Activated CD4-positive, alpha-beta T cell treated with anti-CD3 and anti-CD28 coated beads, Interleukin-2, Interleukin-6, amounts not matched to agents 100 ng/mL and 50 ng/mL, durations not matched to agents 16 hours and 8 hours (primary cell): ENCODE measurements at places on chromosomes 1 and 21.

GRCh38 chr1:246365708-246366107, 141.4 kb downstream of the SMYD3 start:
- DNase-seq = peak; percentile 5

DNA sequence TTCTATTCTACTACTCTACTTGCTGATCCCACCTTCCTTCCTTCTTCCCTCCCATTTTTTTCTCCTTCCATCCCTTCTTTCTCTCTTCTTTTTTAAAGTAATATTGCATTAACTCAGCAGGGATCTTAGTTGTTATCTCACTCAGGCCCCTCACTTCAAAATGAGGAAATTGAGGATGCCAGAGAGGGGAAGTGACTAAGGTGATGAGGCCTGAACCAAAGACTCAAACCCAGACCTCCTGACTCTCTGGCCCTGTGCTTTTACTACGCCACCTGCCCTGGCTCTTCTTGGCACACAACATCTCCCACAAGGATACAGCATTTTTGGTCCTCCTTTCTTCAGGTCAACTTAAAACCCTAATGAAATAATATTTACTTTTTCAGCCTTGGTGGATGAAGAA, 151.7 kb upstream of the ZNF648 start:
- DNase-seq = no peak

DNA sequence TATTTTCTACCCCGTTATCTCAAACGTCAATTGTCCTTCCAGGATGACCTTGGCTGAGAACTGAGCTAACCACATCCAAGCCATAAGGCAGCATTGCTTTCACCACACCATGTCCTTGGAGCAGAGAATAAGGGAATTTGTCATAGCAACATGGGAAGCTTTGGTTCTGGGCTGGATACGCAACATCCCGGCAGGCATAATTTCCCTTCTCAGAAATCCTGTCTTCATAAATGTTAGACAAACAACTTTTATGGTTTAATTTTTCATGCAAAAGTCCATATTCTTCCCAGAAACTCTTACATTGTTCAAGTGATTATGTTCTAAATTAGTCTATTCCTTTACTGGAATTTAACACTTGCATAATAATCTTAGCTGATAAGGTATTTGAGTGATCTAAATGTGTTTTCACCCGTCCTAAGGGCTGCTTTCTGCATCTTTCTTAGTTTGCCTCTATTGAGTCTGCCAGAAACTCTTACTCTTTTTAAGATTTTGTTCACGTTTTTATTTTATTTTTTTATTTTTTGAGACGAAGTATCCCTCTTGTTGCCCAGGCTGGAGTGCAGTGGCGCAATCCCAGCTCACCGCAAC, 51.8 kb downstream of the KCNJ15 start:
- no peak for DNase-seq

DNA sequence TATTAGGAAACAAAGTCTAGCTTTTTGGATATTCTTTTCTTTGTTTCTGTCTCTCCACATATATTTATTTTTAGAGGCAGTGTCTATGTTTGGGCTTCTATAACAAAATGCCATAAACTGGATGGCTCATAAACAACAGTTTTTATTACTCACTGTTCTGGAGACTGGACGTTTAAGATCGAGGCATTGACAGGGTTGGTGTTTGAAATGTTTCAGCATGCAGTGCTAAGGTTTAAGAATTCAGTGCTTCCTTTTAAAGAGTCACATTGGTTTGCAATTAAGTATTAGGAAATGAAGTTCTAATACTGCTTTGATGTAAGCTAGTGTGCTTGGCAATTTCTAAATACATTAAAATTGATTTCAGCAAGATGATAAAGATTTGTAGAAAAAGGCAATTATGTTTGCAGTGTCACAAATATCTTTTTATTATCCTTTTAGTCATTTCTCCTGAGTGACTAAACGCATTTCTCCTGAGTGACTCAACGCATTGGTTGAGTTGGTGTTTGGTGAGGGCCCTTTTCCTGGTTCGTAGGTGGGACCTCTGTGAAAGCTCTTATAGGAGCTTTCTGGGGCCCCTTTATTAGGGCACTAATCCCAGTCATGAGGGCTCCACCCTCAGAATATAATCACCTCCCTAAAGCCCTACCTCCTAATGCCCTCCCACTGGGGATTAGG, 317.0 kb downstream of the USP25 start:
- DNase-seq = no peak

GRCh38 chr1:64929221-64929620, 37.1 kb downstream of the JAK1 start:
- no peak for DNase-seq

- no peak for DNase-seq
Measured at GRCh38 chr1:22241250-22241649, 98.4 kb upstream of the WNT4 start.

- DNase-seq = no peak
Measured at GRCh38 chr1:101847626-101848025, 149.1 kb downstream of the OLFM3 start.

DNA sequence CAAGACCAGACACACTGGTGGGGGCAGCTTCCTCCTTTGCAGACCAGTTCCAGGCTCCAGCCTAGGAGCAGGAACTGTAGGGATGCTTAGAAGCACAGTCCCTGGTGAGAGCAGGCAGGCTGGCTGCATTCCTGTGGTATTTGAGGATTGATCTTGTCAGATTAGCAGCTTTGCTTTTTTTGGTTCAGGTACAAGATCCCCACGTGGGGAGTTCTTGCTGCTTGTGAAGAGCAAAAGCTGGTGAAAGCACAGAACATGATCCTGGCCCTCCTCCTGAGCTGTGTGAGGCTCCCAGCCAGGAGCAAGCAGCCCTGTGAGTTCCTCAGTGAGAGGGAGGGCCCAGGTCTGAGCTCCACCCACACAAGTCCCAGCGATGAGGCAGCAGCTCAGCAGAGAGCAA, 75.3 kb upstream of the ARTN start:
- DNase-seq = no peak

DNA sequence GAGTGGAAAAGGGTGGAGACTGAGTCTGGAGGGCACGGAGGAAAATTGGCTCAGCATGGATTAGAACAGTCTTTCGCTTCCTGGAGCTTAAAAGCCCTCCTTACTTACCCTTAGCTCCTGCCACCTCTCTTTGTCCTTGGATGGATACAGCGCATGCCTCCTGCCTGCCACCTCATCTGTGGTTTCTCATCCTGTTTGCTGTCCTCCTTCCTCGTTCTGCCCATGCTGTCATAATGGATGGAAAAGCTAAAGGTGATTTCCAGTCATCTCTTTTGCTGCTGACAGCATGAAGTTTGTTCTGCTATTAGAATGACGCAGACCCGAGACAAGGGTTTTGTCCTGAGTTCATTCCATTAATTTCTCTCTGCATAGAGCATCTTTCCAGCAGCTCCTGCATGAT, 425.9 kb downstream of the KIF26B start:
- no peak for DNase-seq

GRCh38 chr1:97245682-97246081, 524.1 kb downstream of the PTBP2 start:
- no peak for DNase-seq

- no peak for DNase-seq
Measured at GRCh38 chr1:78250201-78250600, 204.4 kb downstream of the GIPC2 start.

DNA sequence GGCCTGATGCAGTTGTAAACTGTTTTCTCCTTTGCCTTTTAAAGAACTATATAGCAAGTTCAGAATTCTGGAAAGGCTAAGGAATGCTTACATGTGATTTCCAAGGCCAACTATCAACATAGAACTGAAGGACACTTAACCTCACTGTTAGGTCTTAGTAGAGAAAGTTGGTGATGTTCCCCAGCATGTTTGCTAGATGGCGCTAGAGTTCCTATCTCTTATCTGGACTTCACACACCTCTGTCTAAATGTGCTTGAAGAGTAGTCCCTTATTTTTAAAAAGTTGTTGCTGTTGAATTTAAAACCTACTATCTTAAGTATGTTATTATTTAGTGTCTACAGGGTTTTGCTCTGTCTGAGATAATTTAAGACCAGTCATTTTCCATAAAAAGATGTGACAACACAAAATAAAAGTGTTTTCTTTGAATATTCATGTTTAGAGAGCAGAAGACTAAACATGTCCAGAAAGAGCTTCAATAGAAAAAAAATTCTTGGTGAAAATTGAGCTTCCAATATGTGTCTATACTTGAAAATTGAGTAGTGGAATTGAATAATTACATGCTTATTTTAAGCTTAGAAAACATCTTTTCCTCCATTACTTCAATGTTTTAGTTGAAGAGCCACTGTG, 237.3 kb downstream of the S1PR1 start:
- DNase-seq = peak; percentile 29

DNA sequence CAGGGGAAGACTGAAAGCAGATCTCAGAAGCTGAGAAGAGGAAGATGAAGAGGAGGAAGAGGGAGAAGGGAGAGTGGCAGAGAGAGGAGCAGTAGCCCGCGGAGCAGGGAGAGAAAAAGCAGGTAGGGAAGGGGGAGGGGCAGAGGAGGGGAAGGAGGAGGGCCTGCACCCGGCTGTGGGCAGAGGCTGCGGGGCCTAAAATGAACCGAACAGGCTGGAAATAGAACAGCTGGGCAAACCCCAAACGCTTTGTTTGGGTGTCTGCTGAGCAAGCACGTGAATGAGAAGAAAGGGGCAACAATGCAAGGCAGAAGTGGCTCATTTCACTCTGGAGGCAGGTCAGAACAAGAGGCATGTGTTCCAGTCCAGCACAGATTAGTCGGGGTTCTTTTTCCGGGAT, 33.5 kb downstream of the KCNC4 start:
- DNase-seq = peak; percentile 19

- DNase-seq = peak; percentile 10
Measured at GRCh38 chr1:101451888-101452287, 215.1 kb downstream of the S1PR1 start.

GRCh38 chr1:181174861-181175260, 86.4 kb downstream of the IER5 start:
- no peak for DNase-seq

- DNase-seq = no peak
Measured at GRCh38 chr1:48726557-48727215, 50.0 kb downstream of the BEND5 start.

- DNase-seq = peak; percentile 58
Measured at GRCh38 chr1:114468710-114469468, 42.1 kb downstream of the TRIM33 start.

DNA sequence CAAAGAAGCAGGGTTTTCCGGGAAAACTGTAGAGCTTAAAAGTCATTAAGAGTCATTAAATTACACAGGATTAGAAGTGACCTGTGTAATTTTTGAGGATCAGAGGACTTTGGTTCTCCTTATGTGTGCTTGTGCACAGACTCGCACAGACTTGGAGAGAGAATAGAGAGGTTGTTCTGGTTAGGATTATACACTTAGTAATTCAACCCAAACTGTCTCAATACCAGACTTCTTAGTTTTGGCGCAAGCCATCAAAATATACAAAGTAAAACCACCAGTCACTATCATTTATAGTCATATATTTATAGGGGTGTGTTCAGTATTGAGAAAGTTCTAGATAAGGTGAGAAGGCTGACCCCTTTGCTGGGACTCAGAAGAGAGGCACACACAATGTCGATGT, 112.3 kb downstream of the HLX start:
- no peak for DNase-seq

DNA sequence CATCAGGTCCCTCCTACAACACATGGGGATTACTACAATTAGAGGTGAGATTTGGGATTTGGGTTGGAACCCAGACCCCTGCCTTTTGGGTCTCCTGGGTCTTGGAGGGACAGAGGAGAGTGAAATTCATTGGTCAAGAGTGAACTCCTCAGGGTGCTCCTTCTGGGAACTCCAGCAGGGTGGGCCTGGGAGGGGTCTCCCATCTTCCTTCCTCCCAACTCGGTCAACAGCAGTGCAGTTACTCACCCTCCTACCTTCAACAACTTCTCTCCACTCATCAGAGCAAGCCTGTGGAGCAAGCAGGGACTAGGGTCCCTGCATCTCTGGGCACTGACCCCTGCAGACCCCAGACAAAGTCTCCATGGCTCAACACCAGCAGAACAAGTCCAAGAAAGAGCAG, 89.3 kb upstream of the TMPRSS2 start:
- no peak for DNase-seq

GRCh38 chr1:153567621-153568366, 2.1 kb upstream of the S100A2 start:
- DNase-seq = peak; percentile 61

GRCh38 chr1:166083887-166084286, 82.9 kb downstream of the FAM78B start:
- peak; percentile 68 for DNase-seq

GRCh38 chr21:43325036-43325435, 101.9 kb downstream of the SIK1 start:
- no peak for DNase-seq

DNA sequence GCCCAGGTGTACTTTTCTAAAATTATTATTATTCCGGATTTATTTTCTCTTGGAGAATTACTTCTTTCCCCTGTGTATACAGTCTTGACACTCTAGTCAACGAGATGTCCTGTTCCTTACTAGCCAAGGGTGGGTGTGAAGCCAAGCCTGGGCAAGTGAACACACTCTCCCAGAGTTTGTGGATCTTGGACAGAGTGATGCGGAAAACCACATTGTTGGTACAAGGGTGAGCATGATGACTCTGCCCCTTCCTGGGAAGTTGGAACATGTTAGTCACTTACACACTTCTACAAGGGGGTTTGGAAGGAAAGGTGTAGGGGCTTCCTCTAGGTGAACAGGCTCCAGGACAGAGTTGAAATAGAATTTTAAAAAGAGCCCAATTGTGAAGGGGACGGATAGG, 20.0 kb upstream of the RD3 start:
- no peak for DNase-seq

GRCh38 chr21:38979271-38980121, 173.8 kb downstream of the ETS2 start:
- peak; percentile 63 for DNase-seq

DNA sequence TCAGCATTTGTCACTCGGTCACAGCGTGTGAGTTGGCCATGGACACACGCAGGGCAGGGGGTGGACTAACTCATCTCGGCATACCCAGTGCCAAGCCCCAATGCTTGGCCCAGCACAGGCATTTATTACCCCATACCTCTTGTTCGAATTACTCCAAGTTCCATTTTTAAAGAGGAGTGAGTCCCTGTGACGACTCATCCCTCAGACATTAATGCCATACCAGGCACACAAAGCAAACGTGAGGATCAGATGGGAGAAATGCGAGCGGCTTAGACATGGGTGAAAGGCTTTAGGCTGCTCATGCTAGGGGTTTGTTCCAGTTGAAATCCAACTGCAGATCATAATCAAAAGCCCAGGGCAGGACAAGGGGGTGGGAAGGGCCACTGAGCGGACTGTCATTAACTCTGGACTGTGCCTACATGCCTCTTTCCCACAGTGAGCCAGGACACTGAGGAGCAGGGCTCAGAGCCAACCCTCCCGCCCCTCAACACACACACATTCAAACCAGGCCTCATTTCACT, 118.5 kb upstream of the NGF start:
- no peak for DNase-seq

- no peak for DNase-seq
Measured at GRCh38 chr1:173100476-173101107, 49.9 kb upstream of the TNFSF18 start.

- DNase-seq = no peak
Measured at GRCh38 chr1:20701446-20701845, 16.4 kb downstream of the KIF17 start.
